ENCODE measurements at places on chromosomes 1 and 21.

- no peak for DNase-seq
Measured at GRCh38 chr1:82762829-82763532, 962.2 kb downstream of the ADGRL2 start.

- DNase-seq: no peak
Measured at GRCh38 chr1:176540428-176540827, 77.5 kb downstream of the PAPPA2 start.

DNA sequence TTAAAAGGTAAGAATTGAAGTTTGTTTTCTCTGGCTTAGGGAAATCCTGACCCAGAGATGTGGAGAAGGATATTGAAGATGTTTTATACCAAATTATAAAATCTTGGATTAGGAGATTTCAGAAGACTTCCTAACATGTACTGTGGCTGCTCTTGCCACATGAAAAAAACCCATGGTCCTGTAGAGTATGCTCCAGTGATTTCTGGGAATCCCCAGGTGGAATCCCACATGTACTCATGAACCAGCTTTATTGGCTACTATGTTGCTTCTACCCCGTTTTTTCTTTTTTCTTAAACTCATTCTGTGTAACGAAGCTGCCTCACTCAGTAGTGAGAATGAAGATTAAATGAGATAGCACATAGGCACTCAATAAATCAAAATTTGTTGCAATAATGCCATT is 132.7 kb upstream of the SGIP1 start:
- no peak for DNase-seq

- DNase-seq: no peak
Measured at GRCh38 chr1:184641894-184642293, 112.8 kb downstream of the EDEM3 start.

DNA sequence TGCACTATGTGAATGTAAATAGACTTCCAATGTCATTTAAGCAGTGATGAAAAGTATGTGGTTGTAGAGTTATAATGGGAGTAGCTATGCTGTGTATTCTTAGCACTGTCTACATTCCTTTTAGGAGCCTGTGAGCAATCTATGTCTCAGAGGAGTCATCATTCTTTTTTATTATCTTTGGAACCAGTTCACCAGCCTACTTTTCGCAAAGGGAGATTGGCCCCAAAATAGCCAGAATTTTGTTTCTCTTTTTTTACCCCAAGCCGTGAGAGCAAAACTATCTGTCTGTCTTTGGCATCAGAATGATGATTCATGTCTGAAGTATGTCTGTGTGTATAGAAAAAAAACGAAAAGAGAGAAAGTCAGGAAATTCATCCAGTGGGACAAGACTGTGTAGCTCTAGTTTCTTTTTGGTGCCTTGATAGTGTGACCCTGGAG is 44.2 kb downstream of the OSBPL9 start:
- DNase-seq: no peak

DNA sequence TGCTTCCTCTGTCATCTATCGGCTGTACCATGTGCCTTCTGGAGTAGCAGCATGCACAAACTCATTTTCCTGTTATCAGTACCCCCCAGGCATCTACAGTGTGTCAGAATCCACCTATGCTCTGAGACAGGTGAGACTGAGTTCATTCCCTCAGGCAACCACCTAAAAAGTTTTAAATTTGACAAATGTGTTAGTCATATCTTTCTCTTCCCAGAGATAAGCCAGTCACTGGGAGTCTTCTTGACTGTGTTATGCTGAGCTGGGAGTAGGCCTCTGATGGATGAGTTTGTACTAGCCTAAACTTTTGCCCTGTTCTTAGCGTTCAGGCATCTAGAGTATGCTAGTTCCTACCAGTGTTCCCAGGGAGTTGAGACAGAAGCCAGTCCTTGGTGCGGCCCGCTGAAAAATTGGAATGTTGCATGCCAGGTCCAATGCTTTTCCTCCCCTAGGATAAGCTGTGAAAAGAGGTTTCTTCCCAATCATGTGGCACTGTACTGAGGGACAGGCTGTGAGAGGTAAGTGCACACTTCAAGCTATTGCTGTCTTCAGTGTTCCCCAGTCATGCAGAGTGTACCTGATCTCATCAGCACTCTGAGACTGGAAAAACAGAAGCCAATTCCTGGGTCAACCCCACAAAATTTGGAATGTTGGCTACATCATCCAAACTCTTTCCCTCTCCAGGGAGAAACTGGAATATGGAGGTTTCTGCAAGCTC is 1202.3 kb downstream of the NCAM2 start:
- no peak for DNase-seq

GRCh38 chr1:229553621-229554130 is 4.8 kb downstream of the ABCB10 start:
- no peak for DNase-seq

DNA sequence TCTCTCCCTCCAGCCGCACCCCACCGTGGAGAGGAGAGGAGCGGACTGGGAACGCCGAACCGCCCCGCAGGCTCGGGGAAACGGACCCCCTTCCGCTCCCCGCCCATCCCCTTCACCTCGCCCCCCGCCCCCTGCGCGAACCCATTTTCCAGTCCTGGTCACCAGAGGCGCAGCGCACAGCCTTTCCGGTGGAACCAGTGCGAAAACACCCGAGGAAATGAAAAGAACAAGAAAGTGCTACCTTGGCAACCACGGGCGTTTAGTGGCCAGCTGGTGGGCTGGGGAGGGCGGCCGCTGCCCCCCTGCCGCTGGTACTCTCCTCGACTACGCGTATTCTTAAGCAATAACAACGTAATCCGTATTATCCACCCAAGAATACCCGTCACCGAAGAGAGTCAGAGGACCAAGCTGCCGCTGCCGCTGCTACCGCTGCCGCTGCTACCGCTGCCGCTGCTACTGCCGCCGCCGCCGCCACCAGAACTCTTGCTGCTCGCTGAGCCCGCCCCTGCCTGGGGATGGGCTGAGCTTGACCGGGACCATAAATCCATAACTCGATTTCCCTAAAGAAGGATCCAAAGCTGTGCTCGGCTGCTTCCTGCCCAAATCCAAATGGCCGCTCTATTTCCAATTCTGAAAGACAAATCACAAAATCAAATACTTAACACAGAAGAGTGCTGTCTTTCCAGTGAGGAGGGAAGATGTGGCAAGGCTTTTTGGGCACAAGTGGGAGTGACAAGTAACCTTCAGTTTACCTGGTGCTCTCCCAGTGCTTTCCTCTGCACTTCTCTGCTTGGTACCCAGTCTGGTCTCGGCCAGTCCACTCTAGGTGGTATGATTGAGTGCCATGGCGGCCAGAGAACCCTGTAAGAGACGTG is 125.2 kb upstream of the DPYD start:
- DNase-seq: no peak

- no peak for DNase-seq
Measured at GRCh38 chr1:228106800-228107054, 2.4 kb downstream of the MRPL55 start.

DNA sequence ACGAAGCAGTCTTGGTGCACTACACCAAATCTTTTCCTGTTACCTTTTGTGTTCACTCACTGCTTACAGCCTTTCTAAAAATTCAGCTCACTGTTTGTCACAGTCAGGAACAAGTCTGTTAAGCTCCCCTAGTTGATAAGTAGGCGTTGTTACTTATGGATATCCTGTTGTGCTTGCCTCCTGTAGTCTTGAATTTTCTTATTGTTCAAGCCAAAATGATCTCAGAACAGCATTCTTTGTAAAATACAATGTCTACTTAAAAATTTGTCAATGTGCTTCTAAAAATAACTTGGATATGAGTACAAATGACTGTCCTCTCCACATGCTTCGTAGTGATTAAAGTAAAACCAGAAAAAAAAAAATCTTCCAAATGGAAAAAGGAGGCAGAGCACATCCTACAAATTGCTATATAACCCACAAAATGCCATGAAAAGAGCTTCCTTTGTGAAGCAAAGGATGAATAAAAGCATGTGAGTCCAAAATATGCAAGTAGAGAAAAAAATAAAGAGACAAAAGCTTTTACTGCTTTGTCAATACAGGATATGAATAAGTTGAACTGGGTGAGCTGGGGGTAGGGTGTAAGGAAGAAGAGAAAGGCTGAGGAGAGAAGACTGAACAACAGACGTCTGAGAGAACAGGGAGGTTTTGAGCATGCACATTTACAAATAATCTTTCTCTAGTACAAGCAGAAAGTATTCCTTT is 228.9 kb upstream of the ADGRL4 start:
- no peak for DNase-seq

DNA sequence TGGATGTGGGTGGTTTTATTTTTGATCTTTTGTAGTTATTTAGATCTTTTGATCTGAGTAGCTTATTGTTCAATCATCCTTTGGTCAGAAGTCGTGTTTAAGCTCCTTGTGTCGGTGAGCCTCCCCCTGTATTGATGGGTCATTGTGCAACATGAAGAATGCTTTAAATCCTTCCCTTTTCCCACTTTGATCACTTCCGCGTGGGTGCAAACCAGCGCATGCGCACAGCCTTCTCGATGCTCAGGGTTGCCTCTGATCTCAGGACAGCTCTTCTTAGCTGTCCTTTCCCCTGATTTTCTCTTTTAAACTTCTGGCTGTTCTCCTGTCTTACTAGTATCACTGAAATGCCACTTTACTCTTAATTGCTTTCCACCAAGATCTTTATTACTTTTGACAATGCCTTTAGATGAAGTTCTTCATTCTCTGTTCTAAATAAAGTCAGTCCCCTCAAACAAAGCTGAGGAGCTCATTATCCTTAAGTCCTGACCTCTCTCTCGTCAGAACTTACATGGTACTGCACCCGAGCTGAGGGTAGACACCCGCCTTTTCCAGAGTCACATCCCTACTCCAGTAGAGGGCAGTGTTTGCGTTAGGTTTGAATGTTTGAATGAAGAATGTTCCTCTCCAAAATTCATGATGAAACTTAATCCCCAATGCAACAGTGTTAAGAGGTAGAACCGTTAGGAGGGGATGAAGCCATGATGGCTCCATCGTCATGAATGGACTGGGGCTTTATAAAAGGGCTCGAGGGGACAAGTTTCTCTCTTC is 547.9 kb upstream of the TMPRSS15 start:
- peak; percentile 34 for DNase-seq

DNA sequence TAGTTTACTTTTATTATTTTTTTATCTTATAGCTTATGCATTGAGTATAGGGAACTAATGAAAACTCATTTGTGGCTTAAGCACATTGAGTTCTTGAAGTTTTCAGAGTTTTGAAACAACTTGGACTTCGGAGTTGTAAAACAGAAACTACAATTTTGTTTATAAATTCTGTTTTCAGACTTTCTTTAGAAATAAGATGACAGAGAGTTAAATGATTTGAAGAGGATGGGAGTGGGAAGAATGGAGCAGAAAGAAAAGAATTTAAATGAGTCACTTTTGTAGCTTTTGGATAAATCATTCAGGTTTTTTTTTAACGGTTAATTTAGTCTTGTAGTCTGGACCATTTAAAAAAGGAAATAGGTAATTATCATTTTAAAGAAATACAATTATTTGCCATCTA is 32.3 kb downstream of the INKA2 start:
- DNase-seq: no peak

- no peak for DNase-seq
Measured at GRCh38 chr1:21935891-21936365, 1.2 kb downstream of the HSPG2 start.

GRCh38 chr1:25120281-25120680 is 112.0 kb downstream of the SYF2 start:
- DNase-seq: no peak

DNA sequence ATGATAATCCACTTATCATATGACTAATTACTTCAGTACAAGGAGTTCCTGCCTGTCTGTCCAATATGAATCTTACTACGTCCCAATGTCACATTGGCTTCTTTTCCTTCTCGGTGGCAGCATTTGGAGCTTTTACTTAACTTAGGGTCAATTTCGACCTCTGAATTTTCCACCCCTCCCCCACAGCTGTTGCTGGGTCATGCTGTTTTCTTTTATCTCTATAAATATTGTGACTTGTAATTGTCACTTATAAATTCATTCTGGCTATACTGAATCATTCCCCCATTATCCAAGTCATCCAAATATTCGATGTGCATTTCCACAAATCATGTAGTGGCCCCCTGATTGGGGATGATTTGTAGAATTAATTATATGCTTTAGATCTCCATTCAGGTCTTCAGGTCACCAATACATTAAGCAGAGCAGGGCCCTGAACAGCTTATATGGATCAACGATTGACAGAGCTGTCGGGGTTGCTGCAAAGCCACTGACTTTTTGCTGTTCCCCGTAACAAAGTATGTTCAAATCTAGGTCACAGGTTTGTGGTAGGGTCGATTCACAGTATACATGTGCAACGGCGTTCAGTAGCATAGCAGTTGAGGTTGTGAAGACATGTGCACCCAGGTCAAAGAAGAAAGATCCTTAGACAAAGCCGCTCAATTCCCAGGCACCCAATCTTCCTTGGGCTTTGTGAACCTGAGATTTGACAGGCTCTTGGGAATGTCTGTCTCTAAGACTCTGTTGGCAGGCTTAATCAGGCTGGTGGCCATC is 18.3 kb upstream of the RNU1-4 start:
- no peak for DNase-seq

- no peak for DNase-seq
Measured at GRCh38 chr21:22795091-22795490, 1796.9 kb downstream of the NCAM2 start.

DNA sequence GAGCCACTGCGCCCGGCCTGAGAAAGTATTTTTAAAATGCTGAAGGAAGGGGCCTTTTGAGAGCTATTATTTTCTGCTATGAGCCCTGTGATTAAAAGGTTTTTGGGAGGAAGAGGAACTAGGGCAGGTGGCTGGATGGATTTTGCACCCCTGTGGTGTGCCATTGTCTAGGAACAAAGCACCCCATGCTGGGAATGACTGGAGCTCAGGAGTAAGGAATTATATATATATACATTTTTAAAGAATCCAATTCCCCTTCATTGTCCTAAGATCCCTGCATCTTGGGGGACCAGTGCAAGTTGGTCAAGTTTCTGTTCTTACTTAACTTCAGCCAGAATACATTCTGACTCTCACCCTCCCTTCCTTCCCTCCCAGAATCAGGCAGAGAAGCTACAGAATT is 91.6 kb downstream of the ZNF648 start:
- no peak for DNase-seq

DNA sequence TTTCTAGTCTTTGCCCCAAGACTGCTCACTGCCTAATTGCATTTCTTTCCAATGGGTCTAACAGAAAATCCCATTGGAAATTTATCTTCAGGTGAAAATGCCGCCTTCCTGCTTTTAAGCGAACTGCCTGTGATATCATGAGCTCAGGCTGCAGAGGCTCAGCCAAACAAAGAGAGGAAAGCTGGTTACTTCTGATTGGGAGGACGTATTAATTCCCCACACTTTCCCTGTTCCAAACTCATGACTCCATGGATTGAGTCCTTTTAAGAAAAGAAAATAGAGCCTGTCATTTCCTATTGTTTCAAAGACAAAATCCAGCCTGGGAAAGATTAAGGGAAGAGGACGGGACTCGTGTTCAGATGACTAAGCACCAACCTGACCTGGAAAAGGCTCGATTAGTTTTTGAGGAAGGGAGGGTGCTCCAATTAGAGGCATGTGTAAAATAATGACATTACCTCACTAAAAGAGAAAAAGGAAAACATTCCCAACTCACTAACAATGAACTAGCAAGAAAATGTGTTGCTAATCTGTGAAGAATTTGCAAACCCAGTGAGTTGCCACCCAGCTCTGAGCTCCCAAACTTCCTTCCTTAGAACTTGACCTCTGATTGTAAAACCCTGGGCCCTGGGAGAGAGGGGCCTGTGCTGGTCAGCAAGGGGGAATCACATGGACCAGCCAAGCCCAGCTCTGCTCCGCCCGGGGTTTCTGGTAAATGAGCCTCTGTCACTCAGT is 61.2 kb downstream of the TCP10L start:
- no peak for DNase-seq

Data from globus pallidus (tissue), 1 donor.